ENCODE measurements at places on chromosomes 2 and 18.

GRCh38 chr2:19776941-19777514 is 124.8 kb downstream of the TTC32 start:
- DNase-seq = no peak

DNA sequence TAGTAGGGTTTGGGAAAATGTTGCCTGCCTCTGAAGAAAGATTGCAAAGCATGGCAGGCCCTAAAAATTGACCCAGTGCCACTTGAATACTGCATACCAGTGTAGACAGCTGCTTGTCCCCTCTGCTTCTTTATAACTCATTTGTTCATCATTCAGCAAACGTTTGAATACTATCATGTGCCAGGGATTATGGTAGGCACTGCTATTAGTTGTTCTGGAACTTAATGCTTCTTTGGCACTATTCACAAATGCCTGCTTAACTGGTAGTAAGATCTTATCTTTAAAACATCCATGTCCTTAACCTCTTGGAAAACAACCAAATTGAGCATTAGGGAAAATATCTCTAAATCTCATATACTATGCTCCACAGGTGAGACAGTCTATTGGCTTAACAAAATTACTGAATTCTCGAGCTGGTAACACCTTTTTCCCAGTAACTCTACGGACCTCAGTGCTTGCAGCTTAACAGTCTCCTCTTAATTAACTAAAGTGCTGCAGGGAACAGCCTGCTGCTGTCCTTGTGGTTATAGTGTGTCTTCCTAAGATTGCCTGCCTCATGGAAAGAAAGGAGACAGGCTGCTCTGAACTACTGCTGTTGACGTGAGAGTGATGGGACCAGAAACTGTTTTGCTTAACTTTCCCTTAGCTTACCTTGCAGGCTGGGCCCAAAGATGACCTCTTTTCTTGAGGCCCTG is 93.2 kb downstream of the MIB1 start:
- no peak for DNase-seq

GRCh38 chr2:234372506-234372905 is 124.4 kb downstream of the ARL4C start:
- DNase-seq = no peak

GRCh38 chr2:140154271-140154670 is 1374.1 kb upstream of the NXPH2 start:
- no peak for DNase-seq

DNA sequence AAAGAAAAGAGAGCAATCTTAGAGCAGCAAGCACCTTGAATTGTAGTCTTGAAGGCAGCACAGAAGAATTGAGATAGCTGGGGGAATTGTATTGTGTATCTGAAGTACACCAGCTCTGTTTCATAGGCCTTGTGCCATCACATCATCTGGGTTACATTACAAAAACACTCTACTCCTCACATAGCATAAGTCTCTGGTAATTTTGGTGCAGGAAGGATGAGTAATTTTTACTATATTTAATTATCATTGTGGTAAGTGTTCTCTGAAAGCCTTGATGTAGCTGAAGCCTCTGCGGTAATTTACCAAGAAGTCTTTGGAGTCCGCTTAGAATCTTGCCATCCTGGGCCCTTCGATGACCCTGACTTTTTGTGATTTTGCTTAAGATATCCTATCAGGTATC is 291.1 kb downstream of the ARHGAP15 start:
- DNase-seq = no peak

DNA sequence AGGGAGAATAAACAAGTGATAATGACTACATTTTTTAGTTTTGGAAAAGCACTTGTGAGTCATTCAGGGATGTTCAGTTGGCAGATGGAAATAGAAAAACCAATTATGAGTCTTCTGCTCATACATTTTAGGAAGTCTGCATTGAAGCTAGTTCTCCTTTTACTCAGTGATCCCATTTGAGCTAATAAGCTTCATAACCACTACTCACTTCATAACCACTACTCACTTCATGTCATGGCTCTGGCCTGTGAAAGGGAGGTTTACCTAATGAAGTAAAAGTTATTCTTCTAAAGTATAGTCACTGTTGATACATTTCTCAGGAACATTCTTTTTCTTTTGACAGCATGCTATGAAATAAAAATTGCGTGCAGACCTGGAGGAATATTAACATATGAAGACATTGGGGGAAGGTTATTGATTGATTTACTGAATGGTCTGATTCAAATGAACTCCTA is 948.7 kb downstream of the TSN start:
- DNase-seq = no peak

- DNase-seq = no peak
Measured at GRCh38 chr2:170502361-170503130, 212.6 kb upstream of the SP5 start.

- DNase-seq = no peak
Measured at GRCh38 chr18:26723981-26724380, 141.5 kb downstream of the AQP4 start.

DNA sequence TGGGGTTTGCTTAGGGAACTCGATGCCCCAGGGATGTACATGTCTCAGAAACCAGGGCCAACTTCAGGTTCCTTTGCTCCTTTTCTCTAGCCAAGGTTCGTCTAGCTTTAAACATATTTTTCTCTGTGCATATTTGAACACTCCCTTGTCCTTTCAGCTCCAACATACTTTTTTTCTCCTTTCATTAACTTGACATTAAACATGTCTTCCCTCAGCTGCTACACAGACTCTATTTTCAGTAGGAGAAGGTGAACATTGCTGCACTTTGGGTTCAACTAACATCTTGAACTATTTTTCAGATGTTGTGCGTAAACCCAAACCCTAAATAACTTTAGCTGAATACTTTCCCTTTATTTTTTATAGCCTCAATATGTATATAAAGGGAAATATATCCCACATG is 212.9 kb downstream of the MTX2 start:
- no peak for DNase-seq

DNA sequence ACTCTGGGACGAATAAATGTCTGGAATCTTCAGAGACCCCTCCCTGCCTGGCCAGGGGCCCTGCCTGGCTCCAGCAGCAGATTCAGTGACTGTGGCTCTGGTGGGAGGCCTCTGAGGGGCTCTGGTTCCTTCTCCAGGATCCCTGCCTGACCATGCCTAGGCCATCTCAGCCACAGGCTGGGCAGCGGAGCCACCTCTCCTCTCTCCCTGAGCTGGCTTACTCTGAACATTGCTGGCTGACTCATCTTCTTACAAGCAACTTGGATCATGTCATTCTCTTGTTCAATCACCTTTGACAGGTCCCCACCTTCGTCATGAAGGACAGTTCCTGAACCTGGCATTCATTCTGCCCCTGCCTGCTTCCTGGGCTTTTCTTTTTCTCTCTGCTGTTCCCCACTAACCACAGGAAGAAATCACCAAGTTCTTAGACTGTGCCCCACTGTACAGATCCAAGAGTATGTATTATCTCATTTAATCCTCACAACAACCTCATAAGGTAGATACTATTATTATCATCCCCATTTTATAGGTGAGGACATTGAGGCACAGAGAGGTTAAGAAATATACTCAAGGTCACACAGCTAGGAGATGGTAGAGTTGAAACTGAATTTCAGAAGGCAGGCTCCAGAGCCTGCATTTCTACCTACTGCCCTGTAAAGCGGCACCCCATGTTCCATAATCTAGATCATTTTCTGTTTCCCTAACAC is 155.5 kb upstream of the SMAD2 start:
- no peak for DNase-seq

- DNase-seq = no peak
Measured at GRCh38 chr2:187679454-187679853, 125.2 kb upstream of the TFPI start.

GRCh38 chr2:170091436-170091835 is 86.5 kb upstream of the MYO3B start:
- no peak for DNase-seq

GRCh38 chr2:70922235-70923234 is 13.2 kb upstream of the ATP6V1B1 start:
- DNase-seq = no peak

GRCh38 chr2:99689145-99689742 is 199.4 kb upstream of the REV1 start:
- no peak for DNase-seq

DNA sequence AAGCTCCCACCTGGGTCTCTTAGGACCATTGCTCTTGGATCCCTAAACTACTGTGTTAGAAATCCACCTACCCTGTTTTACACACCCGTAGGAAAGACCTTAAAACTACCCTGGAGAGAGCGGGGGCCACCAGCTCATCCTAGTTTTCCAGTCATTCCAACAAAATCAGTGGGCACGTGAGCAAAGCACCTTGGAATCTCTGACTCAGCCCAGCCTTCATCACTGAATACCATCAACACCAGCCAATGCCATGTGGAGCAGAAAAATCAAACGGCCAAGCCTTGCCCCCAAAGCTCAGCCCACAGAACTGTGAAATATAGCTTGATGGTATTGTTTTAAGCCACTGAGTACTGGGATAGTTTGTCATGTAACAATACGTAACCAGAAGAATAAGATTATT is 449.7 kb upstream of the CHAC2 start:
- DNase-seq = no peak

DNA sequence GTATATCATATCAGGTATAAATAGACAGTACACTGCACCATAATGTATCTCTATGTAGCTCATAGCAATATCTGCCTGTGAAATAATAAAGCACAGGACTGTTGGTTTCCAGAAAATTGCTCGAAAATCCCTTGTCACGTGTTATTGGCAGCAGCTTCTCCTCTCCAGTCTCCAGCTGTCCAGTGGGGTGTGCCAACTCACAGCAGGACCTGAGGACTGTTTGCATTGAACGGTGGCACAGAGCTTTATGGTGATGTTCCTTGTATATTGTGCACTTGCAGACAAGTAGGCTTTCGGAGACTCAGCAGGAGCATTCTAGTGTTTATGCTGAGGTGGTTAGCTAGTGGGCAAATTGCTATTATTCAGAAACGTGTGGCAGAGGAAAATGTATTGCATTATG is 182.2 kb upstream of the ATP5MC3 start:
- no peak for DNase-seq

GRCh38 chr2:129129087-129129486 is 810.4 kb upstream of the HS6ST1 start:
- DNase-seq = no peak

GRCh38 chr2:85057226-85057962 is 75.8 kb upstream of the TCF7L1 start:
- no peak for DNase-seq

- no peak for DNase-seq
Measured at GRCh38 chr2:152646264-152646663, 71.0 kb downstream of the PRPF40A start.

GRCh38 chr18:60120231-60120750 is 220.5 kb downstream of the PMAIP1 start:
- no peak for DNase-seq

GRCh38 chr18:25561918-25562317 is 210.0 kb upstream of the ZNF521 start:
- DNase-seq = no peak

DNA sequence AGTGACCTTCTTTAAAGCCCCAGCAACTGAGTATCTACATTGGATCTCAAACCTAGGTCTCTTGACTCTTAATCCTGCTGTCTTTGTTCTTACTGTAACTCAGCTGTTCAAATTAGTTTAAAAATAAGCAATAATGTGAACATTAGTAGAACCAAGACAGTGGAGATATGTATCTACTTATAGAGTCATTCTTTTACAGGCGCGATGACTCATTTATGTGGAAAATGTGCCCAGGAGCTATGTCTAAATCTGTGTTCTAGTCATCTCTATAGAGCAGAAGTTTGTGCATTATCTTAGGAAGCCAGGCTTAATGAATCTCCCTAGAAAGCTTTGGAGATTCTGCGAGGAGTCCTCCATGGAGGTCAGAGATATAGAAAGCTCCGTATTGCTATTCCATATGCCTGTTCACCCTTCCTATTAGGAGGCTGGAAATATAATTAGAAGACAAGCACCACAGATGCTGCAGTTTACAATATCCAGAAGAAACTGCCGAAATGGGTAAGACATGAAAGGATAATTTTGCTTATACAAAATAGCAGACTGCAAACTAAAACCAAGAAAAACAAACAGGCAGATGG is 211.6 kb downstream of the TRIB2 start:
- DNase-seq = no peak

GRCh38 chr2:161384864-161385263 is 31.2 kb upstream of the TBR1 start:
- no peak for DNase-seq

GRCh38 chr18:56715121-56715520 is 64.0 kb downstream of the WDR7 start:
- DNase-seq = no peak

DNA sequence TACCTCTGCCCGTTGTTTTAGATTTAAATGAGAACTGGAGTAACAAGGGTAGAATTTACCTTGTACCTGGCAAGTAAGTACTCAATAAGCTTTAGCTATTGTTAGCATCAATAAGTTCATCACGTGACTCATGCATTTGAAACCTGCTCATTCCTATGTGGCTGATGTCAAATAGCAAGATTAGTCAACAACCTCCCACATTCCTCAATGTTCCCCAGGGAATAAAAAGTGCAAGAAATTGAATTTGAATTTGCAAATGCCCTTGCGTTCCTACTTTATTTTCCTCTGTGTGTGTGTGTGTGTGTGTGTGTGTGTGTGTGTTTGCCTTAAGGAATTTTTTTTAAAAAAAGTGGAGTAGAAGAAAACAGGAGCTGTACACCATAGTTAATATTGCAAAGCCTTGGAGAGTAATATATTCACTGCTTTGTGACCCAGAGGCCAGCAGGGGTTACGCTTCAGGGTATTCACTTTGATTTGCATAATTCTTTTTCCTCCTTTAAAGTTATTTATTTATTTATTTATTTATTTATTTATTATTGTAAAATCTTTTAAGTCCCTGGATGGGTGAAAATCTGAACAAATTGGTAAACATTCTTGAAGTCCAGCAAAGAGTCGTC is 43.9 kb upstream of the DNAH7 start:
- DNase-seq = no peak

GRCh38 chr2:48693066-48693465 is 62.5 kb downstream of the LHCGR start:
- no peak for DNase-seq

- DNase-seq = no peak
Measured at GRCh38 chr2:954687-955000, 4.0 kb downstream of the SNTG2 start.

GRCh38 chr2:236085211-236085610 is 83.0 kb downstream of the GBX2 start:
- DNase-seq = no peak

- no peak for DNase-seq
Measured at GRCh38 chr2:157441072-157441454, 2.8 kb downstream of the CYTIP start.

DNA sequence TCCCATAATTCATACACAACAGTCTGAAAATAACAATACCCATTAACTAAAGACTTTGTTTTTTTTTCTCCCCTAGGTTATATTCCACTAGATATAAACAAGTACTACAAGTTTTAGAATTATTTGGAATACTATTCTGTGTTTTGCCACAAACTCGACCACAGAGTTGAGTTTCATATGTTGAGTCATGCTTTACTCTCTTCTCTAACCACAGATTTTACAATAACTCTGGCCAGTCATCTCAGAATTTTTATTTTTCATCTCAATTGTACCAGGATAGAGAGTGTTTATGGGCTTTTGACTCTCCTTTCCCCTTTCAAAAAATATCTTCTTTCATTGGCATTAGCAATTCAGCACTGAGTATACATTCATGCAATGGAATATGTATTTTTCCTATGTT is 348.7 kb upstream of the GALNT5 start:
- no peak for DNase-seq

GRCh38 chr2:101272045-101272784 is 19.5 kb downstream of the CNOT11 start:
- no peak for DNase-seq

- DNase-seq = no peak
Measured at GRCh38 chr2:50786345-50786744, 245.6 kb downstream of the NRXN1 start.
